Memory B cell (primary cell): ENCODE measurements at places on chromosomes 2 and 18.

GRCh38 chr18:12639990-12640880 is 17.7 kb downstream of the SPIRE1 start:
- DNase-seq: no peak

- no peak for DNase-seq
These were observed 2.9 kb downstream of the CASP10 start for GRCh38 chr2:201185863-201186262.

GRCh38 chr2:127052057-127052770 is 54.7 kb downstream of the BIN1 start:
- DNase-seq: no peak

- no peak for DNase-seq
These were observed 47.4 kb downstream of the MGAT5 start for GRCh38 chr2:134301099-134301927.

GRCh38 chr2:237732070-237732469 is 66.5 kb upstream of the RBM44 start:
- DNase-seq: no peak

GRCh38 chr2:64419596-64420165 is 34.3 kb upstream of the LGALSL start:
- no peak for DNase-seq
